ENCODE measurements at places on chromosomes 4 and X.

GRCh38 chrX:110310896-110311295 is 7.0 kb downstream of the AMMECR1 start:
- ATAC-seq: peak; percentile 80

DNA sequence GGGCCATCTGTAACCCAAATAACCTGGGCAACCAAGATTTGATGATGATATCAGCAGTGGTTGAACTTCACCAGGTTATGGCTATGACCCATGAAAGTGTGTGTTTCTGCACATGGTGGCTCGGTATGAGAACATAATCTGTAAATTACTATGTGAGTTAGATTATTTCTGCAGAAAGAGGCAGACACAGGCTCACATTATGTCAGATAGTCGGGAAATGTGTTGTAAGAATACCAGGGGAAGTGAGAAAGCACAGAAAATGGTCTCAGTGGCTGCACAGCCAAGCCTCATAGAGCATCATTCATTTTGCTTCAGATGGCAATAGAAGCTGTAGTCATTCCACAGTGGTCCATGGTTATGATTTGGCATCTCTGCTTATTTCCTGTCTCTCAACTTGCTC is 63.0 kb upstream of the RBPJ start:
- no peak for ATAC-seq

- ATAC-seq: peak; percentile 14
These were observed 68.6 kb downstream of the PRSS12 start for GRCh38 chr4:118284169-118284568.

DNA sequence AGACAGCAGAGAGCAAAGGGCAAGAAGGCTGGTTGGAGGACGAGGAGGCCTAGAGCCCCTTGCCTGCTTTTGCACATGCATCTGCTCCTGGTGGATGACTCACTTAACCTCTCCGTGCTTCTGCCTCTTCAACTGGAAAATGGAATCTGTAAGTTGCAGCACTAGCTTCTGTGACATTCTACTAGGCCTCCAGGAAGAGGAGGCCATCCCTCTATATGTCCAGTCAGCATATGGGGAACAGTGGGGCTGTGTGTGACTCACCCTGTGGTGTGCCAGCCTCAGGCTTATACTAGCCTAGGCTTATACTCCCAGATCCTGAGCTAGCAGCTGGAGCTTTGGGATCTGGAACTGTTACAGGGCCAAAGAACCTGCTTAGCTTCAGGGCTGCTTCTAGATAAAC is 36.0 kb downstream of the RTL9 start:
- ATAC-seq: peak; percentile 91

- no peak for ATAC-seq
These were observed 41.5 kb upstream of the ANKRD50 start for GRCh38 chr4:124753941-124754581.

DNA sequence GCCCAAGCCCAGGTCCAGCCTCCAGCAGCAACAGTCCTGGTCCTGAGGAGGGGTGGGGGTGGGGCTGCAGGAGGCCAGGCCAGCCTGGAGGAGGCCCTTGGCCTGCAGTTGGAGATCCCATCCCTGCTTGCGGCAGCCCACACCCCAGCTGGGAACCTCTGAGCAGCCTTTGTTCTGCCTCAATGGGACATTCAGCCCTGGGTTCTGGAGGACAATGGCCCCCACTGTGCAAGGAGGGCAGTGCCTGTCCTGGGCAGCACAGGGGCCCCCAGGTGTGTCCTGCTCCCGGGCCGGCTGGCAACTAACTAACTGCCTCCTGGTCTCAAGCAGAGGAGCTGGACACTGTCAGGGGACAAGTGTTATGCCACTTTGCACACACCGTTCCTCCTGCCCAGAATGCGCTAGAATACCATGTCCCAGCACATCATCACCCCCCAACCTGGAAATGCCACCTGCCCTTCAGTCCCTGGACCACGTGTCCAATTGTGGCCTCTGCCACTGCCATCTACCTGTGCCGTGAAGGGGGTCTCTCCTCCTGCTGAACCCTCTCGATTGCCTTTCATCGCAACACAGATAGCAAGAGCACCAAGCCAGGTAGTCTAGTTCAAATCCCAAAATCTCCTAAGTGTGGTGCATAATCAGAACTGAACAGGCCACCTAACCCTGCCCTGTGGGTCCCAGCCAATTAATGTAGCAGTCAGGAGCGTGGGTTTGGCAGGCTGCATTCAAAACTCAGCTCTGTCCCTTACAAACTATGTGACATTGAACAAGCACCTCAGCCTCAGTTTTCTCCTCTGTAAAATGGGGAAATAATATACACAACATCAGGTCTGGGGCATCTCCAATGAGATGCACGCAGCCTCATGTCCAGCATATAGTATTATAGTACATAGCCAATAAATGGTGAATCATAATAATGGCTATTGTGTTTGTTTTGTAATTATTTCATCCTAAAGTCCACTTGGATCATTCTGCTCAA is 8.8 kb downstream of the PPP2R2C start:
- ATAC-seq: no peak

DNA sequence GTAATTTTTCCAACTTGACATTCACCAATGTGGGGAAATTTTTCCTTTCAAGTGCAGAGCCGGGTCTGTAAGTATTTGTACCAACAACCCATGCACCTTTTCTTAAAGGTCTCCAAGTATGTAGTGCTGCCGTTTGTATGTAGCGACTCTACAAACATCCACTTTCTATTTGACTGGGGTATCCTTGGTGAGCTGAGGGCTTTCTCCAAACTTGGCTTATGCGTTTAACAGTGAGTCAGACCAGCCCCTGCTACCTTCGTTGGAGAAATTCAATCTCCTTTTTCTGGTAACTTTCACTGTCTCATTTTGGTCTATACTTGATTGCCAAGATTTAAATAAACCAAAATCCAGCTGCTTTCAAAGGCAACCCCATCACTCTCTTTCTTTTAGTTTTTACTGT is 34.9 kb downstream of the MGST2 start:
- no peak for ATAC-seq

DNA sequence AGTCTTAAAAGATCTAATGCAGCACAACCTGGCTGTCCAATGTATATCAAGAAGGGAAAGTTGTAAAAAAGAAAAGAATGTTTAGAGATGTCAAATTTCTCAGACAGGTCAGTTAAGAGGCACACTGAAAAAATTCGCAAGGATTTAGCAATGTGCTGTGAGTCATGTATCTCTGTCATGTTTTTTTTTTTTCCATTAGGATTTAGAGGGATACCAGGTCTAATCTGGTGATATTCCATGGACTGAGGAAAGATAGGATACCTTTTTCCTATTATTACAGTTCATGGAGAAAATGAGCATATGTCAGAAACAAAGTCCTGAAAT is 815.4 kb upstream of the PCDH10 start:
- no peak for ATAC-seq

DNA sequence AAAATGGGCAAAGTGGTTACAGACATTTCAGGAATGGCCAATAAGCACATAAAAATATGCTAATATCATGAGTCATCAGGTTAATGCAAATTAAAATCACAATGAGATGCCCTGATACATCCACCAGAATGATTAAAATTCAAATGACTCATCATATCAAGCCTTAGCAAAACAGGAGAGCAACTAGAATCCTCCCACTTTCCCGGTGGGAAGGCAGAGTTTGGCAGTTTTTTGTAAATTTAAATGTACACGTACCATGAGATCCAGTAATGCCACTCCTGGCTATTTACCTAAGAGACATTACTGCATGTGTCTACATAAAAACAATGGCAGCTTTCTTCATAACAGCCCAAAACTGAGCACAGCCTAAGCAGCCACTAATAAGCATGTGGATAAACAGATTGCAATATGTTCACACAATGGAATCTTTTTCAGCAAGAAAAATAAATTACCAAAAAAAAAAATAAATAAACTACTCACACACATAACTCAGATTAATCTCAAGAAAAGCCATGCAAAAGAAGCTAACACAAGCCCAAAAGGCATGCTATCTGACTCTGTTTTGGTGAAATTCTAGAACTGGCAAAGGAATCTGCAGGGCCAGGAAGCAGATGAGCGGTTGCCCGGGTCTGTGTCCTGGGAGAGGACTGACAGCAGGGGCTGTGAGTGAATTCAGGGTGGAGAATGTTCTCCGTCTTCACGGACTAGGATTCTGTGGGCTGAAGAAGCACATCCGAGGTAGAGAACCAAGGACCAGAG is 48.8 kb downstream of the AFAP1 start:
- ATAC-seq: peak; percentile 79

DNA sequence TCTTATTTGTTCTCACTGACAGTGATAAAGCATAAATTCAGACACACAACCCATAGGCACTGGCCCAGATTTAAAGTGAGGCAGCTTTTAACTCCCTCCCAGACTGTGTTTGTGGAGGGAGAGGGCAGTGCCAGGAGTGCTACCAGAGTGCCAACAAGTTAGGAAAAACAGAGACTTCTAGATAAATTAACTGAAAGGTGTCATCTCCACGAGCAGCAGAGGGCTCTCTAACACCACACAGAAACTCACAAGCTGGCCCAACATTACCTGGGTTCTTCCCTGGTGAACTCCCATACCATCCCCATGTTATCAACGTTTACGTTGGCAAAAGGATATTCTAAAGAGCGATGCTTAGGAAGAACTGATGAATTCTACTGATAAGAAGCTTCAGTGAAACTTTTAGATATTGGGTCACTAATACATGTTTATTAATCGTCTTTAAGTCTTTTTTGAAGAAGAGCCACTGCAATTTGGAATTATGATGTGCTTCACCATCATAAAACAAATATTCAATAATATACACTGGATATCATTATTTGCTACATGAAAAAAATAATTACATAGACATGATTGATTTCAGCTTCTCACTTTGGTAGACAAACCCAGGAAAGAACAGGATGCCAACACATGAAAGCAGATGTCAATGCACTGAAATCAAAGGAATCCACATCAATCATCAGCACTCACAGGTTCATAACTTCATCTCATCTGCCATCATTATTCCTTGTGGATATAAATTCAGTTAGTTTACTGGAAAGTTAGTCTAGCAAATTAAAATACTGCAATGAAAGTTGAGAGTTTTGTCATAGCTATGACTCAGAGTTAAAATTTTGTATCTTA is 121.2 kb upstream of the NAP1L5 start:
- ATAC-seq: peak; percentile 53

DNA sequence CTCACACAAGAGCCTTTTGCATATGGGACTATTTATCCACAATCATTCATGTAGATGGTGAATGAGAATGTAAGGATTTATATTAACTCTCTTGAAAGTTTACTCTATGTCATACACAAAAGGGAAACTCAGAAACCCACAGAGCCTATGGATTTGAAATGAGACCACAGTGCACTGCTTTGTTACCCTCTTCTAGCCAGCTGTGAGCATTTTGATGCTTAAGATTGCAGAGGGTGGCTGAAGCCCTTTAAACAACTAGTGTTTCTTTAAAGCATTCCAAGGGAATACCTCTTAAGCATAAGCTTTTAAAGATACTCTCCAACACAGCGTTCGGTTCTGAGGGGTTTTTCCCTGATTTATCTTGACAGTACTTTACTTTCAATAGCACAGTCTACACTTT is 113.9 kb downstream of the NKX6-1 start:
- no peak for ATAC-seq

- no peak for ATAC-seq
These were observed 146.2 kb upstream of the BCOR start for GRCh38 chrX:40243755-40244515.

DNA sequence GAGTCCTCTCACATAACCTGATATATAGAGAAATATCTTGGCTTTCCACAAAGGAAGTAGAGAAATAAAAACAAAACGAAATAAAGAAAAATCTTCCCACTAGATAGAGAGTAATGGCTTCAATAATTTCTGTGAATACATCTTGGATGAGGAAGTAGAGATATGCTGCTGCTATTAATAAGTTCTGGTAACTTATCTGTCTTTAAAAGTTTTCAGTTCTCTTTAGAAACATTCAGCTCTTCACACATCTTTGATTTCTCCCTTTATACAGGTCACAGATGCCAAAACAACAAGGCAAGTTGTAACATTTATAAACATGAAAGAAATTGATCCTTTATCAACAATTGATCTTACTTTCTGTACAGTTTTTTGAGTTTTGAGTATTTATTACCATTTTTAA is 615.8 kb downstream of the TRAM1L1 start:
- no peak for ATAC-seq

DNA sequence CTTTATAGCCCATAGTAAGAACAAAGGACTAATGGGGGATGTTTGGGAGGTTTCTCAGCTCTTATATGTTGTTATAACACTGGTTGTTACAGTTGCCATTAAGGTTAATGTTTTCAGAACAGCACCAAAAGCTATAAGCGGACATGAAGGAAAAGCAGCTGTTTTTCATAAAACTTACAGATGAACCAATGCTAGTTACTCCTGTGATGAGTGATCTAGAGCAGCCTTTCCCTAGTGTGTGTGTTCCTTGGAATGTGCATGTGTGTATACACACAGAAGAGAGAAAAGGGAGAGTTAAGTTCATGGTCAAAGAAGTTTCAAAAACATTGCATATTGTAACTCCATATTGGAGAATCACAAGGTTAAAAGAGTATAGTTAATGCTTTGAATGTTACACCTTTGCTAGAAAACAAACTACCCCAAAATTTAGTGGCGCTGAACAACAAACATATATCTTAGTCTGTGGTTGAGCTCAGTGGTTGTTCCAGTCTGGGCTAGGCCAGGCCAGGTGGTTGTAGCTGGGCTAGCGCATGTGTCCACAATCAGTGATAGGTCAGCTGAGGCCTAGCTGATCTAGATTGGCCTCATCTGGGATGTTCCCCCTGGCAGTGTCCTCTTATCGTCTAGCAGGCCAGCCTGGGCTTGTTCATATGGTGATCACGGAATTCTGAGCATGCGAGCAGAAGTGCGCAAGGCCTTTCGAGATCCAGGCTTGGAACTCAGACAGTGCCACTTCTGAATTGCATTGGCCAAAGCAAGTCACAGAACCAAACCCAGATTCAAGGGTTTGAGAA is 151.0 kb downstream of the NHS start:
- no peak for ATAC-seq

DNA sequence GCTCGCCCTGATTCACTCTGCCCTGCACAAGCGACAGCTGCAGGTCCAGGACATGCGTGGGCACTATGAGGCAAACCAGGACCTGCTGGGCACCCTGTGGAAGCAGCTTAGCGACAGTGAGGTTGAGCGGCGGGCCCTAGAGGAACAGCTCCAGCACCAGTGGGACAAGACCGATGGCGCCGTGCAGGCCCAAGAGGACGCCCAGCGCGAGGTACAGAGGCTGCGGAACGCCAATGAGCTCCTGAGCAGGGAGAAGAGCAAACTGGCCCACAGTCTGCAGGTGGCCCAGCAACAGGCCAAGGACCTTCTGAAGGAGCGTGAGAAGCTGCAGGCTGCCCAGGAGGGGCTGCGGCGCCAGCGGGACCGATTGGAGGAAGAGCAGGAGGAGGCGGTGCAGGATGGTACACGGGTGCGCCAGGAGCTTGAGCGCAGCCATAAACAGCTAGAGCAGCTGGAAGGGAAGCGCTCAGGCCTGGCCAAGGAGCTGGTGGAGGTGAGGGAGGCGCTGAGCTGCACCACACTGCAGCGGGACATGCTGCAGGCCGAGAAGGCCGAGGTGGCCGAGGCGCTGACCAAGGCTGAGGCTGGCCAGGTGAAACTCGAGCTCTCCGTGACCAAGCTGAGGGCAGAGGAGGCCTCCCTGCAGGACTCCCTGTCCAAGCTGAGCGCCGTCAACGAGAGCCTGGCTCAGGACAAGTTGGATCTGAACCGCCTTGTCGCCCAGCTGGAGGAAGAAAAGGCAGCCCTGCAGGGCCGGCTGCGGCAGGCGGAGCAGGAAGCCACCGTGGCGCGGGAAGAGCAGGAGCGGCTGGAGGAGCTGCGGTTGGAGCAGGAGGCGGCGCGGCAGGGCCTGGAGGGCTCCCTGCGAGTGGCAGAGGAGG is 12.8 kb downstream of the SMIM10L2A start:
- no peak for ATAC-seq

Data from esophagus mucosa (tissue), 1 donor.